ENCODE measurements at places on chromosomes 13 and 19. TPM values are rescaled to one million over a fixed set of nuclear protein-coding genes. Genes with fewer than 3 reads are reported as not detected.

ZNF878 gene
- total RNA-seq: 1.1 TPM

- no peaks in the 10 kb centered on the region for H3K36me3 ChIP-seq
- H3K4me1 ChIP-seq: no peaks in the 10 kb centered on the region
- H3K27ac ChIP-seq: no peak overlapping the region
Measured at GRCh38 chr19:56611288-56611687, 16.2 kb downstream of the ZNF71 start.

MEDAG gene
- 2.6 TPM for total RNA-seq

UBE2L5 gene
- not detected for total RNA-seq

DNA sequence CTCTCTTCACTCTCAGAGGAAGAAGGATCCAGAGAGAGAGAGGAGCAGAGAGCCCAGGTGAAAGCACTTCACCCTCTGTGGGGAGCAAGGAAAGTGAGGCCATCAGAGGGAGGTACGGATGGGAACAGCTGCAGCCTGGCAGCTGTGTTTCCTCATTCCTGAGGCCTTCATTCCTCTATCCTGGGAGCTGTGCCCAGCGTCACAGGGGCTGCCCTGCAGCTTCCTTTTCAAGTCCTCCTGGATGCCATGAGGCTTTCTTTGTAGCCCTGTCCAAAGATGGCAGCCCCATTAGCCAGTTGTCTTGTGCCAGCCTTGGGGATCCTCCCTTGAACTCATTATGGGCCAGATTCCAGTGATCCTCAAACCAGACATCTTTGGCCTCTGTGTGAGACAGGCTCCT, 76.8 kb upstream of the PCDH8 start:
- no peaks in the 10 kb centered on the region for H3K4me1 ChIP-seq
- H3K27ac ChIP-seq: no peak overlapping the region
- H3K36me3 ChIP-seq: no peaks in the 10 kb centered on the region
- H3K27me3 ChIP-seq: no peaks in the 10 kb centered on the region
- no peak overlapping the region for H3K4me3 ChIP-seq

DNA sequence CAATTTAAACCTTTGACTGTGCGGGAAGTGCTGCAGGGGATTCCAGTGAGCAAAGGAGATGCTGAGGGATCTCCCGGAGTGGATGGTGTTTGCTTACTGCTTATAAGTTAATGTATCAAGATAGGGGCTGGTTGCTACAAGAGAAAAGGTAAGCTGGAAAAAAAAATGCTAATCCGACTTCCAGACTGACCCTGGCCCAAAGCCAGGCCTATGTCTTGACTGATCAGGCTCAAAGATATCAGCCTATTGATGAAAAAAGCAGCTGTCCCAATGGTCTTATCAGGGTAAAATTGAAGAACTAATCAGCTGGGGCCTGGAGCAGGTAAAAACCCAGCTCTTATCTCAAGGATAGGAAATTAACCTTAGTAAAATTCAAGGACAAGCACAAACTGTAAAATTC, 10.9 kb upstream of the ZNF90 start:
- no peak overlapping the region for H3K4me3 ChIP-seq
- H3K4me1 ChIP-seq: no peaks in the 10 kb centered on the region
- DNase-seq: no peak
- H3K27ac ChIP-seq: no peak overlapping the region
- H3K27me3 ChIP-seq: no peaks in the 10 kb centered on the region
- H3K36me3 ChIP-seq: no peaks in the 10 kb centered on the region

GRCh38 chr19:49326165-49326704, 1.2 kb upstream of the SLC6A16 start:
- no peak overlapping the region for H3K4me3 ChIP-seq
- H3K27ac ChIP-seq: no peak overlapping the region
- DNase-seq: peak; percentile 7
- no peaks in the 10 kb centered on the region for H3K27me3 ChIP-seq

- no peaks in the 10 kb centered on the region for H3K27me3 ChIP-seq
- no peak overlapping the region for H3K27ac ChIP-seq
- no peak overlapping the region for H3K4me3 ChIP-seq
- no peaks in the 10 kb centered on the region for H3K4me1 ChIP-seq
- no peaks in the 10 kb centered on the region for H3K36me3 ChIP-seq
- no peak for DNase-seq
Measured at GRCh38 chr13:112171570-112171965, 104.6 kb downstream of the SOX1 start.

DNA sequence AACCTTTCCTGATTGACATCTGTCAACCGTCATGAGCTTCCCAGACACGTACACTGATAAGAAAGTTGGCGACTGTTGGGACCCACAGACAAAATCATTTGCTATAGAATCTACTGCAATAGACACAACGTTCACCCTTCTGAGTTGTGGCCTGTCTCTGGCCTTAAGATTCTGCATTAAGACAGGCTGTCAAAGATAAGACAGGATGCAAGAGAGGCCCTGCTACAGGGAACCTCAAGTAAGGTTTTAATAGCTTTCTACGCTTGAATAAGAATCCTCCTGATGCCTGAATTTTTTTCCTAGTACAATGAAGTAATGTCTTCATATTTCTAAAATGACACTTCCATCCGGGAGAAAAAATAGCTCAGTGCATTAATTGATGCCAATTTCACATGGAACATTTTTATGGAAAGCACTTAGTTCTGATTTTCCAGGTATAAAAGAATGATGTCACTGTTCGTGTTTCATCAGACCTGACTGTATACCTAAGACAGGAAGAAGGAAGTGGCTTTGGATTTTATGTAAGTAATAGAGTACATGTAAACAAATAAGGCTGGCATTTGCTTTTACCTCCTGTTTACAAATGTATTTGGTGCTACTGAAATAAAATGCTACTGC, 275.2 kb upstream of the GPC6 start:
- DNase-seq: no peak
- no peak overlapping the region for H3K27ac ChIP-seq
- no peaks in the 10 kb centered on the region for H3K36me3 ChIP-seq

DNA sequence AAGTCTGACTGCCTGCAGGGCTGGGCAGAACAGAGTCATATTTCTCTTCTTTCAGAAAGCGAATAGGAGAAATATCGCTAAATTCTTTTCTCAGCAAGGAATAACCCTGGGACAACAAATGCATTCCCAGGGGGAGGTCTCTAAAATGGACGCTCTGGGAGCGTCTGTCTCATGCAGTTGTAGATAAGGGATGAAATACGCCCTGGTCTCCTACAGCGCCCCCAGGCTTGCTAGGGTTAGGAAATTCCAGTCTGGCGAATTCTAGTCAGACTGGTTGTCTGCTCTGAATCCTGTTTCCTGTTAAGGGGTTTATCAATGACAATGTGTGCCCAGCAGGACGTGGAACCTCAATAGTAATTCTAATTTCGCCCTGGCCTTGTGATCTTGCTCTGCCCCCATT, 1214.1 kb downstream of the DIAPH3 start:
- no peak overlapping the region for H3K4me3 ChIP-seq
- H3K36me3 ChIP-seq: no peaks in the 10 kb centered on the region
- no peak overlapping the region for H3K27ac ChIP-seq
- no peak for DNase-seq

DNA sequence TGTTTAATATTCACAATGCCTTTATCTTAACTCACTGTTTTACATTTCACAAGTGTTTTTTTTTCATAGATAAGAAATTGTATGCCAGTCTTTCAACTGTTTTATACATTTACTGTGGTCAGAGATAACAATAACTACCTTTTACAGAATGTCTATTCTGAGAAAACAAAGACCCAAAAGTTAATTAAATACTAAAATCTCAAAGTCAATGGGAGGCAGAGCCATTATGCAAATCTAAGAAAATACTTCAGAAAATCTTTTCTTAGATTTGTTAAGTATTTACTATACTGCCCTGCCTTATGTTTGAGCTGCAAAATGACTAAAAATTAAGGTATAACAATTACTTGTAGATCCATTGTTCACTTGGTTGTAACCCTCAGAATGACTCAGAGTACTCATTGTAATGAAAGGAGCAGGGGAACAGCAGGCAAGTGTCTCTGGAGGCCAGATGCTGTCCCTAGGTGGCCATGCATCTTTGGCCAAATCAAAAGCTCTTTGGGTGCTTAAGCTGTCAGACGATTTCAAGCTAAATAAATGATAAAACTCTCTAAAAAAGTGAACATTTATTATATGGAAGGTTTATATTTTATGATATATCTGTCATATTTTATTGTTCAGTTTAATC, 770.1 kb upstream of the PCDH20 start:
- no peak overlapping the region for H3K27ac ChIP-seq
- no peaks in the 10 kb centered on the region for H3K27me3 ChIP-seq
- H3K36me3 ChIP-seq: no peaks in the 10 kb centered on the region
- H3K4me1 ChIP-seq: no peaks in the 10 kb centered on the region
- no peak for DNase-seq

DNA sequence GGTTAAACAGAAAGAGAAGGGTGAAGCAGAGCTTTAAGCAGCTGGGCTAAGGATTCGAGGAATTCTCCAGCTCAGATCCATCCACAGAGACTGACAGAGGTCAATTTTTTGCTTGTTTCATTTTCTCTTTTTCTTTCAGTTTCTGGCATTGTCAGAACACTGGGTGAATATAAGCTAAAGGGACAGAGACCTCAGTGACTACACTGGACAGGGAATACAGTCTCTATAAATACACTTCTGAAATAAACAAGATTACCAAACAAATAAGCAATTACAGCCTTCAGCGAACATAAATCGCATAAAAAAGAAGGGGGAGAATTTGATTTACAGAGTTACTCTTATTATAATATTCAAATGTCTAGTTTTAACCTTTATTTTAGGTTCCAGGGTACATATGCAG, 3.7 kb upstream of the ZNF441 start:
- H3K4me1 ChIP-seq: peaks cover 3% of the 10 kb centered on the region
- H3K4me3 ChIP-seq: no peak overlapping the region
- H3K27ac ChIP-seq: no peak overlapping the region
- DNase-seq: no peak
- no peaks in the 10 kb centered on the region for H3K27me3 ChIP-seq
- H3K36me3 ChIP-seq: no peaks in the 10 kb centered on the region

RUBCNL gene
- total RNA-seq: 29.1 TPM

- H3K36me3 ChIP-seq: no peaks in the 10 kb centered on the region
- DNase-seq: no peak
- no peaks in the 10 kb centered on the region for H3K4me1 ChIP-seq
- no peak overlapping the region for H3K4me3 ChIP-seq
- no peaks in the 10 kb centered on the region for H3K27me3 ChIP-seq
Measured at GRCh38 chr13:32840113-32840512, 176.1 kb upstream of the KL start.

DNA sequence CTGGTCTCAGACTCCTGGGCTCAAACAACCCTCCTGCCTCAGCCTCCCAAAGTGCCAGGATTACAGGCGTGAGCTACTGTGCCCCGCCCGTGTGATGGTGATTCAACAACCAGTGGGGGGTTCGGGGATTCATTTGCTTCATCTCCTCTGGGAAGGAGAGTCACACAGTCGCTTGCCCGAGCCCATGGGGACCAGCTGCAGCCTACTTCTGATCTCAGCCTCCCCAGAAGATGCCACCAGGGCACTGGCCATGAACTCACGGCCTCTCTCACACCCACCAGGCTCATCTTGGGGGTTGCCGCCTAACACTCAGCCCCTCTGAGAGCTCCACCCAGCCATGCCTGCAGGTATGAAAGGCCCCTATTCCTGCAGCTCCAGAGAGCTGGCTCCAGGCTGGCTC, 6.8 kb downstream of the TOMM40 start:
- H3K36me3 ChIP-seq: peaks cover 10% of the 10 kb centered on the region
- H3K27ac ChIP-seq: no peak overlapping the region
- H3K4me1 ChIP-seq: no peaks in the 10 kb centered on the region
- H3K27me3 ChIP-seq: no peaks in the 10 kb centered on the region
- no peak overlapping the region for H3K4me3 ChIP-seq
- DNase-seq: no peak

TMPRSS9 gene
- not detected for total RNA-seq

FCER2 gene
- 0.35 TPM for total RNA-seq

- H3K4me1 ChIP-seq: no peaks in the 10 kb centered on the region
- H3K4me3 ChIP-seq: no peak overlapping the region
- DNase-seq: no peak
- no peaks in the 10 kb centered on the region for H3K36me3 ChIP-seq
Measured at GRCh38 chr13:83738407-83738806, 143.9 kb downstream of the SLITRK1 start.

GRCh38 chr19:7874076-7874896, at the start of gene PRR36:
Gene PRR36 (minus strand): TSS chr19:7874390. CDS start chr19:7873689, 701 bp downstream.
- H3K4me3 ChIP-seq: no peak within 1 kb of the TSS
- DNase-seq: no peak
- no peaks in the 10 kb centered on the region for H3K36me3 ChIP-seq
- no peak within 1 kb of the TSS for H3K27ac ChIP-seq
- no peaks in the 10 kb centered on the region for H3K4me1 ChIP-seq

ZNF85 gene
- 4.5 TPM for total RNA-seq

GRCh38 chr13:101481421-101481820, 28.9 kb downstream of the ITGBL1 start:
- DNase-seq: no peak
- H3K27me3 ChIP-seq: no peaks in the 10 kb centered on the region
- no peaks in the 10 kb centered on the region for H3K36me3 ChIP-seq
- no peak overlapping the region for H3K27ac ChIP-seq

- peak overlapping the region; percentile 98 for H3K27ac ChIP-seq
- H3K4me3 ChIP-seq: peak overlapping the region; percentile 100
- no peak for DNase-seq
- peaks cover 5% of the 10 kb centered on the region for H3K4me1 ChIP-seq
Measured at GRCh38 chr19:12295191-12295590, 508 bp upstream of the ZNF44 start.
